ENCODE measurements at places on chromosomes 1 and 21.

GRCh38 chr1:221331273-221332183 lies 410.4 kb downstream of the DUSP10 start:
- no peak for DNase-seq

GRCh38 chr1:167617153-167618147 lies 12.6 kb upstream of the RCSD1 start:
- DNase-seq: no peak

GRCh38 chr1:194829492-194829891 lies 1643.1 kb upstream of the B3GALT2 start:
- no peak for DNase-seq

GRCh38 chr1:185849014-185849413 lies 114.8 kb downstream of the HMCN1 start:
- no peak for DNase-seq

- DNase-seq: no peak
Observed at GRCh38 chr1:14061722-14062121, 361.7 kb downstream of the PRDM2 start.

DNA sequence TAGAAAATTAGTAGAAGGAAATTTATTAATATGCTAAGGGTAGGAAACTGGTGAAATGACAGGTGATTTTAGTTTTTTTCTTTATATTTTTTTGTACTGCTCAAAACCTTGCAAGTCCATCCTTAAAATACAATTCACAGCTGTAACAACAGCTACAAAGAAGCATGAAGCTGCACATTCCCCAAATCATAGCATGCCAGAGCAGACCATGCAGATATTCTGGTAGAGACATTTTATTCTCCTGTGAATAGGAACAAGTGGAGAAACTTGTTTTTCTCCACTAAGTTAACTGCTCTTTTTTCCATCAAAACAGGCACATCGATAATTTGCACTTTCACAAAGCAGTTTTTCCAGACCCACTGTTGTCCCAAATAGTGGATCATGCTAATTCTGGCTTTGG lies 1125.7 kb downstream of the BRINP3 start:
- no peak for DNase-seq

DNA sequence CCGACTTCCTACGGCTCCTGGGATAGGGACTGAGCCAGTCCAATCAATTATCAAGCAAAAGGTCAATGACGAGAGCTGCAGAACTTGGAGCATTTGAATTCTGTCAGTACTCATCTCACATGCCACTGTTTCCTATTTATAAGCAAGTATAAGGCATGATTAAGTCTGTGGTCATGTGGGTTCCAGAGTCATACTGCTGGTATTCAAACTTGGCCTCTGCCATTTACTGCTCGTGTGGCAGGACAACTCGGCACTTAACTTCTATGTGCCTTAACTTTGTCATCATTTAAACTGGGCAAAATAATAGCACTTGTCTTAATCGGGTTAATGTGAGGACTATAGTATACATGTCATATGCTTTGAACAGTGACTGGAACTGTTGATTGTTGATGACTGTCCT lies 44.9 kb upstream of the TNFSF18 start:
- no peak for DNase-seq

DNA sequence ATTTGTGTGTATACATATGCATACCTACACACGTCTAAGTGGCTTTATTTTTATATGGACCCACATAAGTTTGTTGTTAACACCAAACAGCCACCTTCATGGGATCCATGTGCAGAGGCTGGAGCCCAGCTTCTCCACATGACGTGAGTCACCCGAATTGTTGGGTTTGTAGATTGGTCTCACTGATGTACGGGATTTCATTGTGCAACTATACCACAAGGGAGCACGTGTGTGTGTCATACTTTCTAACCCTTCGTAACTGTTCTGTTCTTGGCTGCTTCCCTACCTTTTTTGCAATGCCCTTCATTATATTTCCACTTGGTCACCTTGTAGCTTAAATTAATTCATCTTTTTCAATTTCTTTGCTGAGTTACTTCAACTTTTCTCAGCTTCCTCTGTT lies 21.0 kb downstream of the SPRTN start:
- no peak for DNase-seq

- no peak for DNase-seq
Observed at GRCh38 chr1:44033041-44033575, 1.8 kb upstream of the SLC6A9 start.

GRCh38 chr1:235027862-235028250 lies 100.8 kb downstream of the TOMM20 start:
- no peak for DNase-seq

GRCh38 chr1:172398970-172399755 lies 21.3 kb upstream of the C1orf105 start:
- no peak for DNase-seq

- DNase-seq: no peak
Observed at GRCh38 chr1:204390751-204391466, 20.7 kb downstream of the PPP1R15B start.

- no peak for DNase-seq
Observed at GRCh38 chr1:3308053-3308452, 146.4 kb upstream of the ARHGEF16 start.

- DNase-seq: no peak
Observed at GRCh38 chr1:36419569-36419968, 21.9 kb upstream of the LSM10 start.

DNA sequence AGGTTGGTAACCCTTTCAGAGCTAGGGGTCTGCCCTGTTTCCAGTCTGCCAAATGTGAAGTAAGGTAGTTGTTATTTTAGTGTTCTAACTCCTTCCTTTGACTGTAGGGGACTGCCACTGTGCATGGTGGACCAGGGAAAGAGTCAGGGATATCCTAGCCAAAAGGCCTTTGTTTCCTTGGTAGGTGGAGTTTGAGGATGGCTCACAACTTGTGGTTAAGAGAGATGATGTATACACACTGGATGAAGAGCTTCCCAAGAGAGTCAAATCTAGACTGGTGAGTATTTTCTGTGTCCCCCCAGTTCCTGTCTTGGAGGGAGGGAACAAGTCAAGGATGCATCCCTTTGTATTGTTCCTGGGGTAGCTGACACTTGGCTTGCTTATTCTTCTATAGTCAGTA lies 3.5 kb upstream of the ST3GAL3 start:
- no peak for DNase-seq

DNA sequence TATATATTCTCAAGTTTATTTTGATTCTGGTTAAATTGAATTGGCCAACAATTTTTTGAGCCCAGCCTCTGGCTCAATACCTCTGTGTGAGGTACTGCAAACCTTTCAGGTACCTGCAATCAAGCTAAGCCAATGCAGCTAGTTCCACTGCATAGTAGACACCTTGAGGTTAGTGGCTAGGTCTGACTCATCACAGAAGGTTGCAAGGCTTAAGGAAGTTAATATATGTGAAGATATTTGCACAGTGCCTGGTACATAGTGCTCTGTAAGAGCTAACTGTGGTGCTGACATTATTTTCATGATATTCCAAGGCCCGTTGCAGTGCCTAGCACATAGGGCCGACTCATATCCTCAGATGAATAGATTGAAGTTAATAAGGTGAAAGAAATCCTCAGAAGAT lies 330.5 kb upstream of the KAZN start:
- no peak for DNase-seq

DNA sequence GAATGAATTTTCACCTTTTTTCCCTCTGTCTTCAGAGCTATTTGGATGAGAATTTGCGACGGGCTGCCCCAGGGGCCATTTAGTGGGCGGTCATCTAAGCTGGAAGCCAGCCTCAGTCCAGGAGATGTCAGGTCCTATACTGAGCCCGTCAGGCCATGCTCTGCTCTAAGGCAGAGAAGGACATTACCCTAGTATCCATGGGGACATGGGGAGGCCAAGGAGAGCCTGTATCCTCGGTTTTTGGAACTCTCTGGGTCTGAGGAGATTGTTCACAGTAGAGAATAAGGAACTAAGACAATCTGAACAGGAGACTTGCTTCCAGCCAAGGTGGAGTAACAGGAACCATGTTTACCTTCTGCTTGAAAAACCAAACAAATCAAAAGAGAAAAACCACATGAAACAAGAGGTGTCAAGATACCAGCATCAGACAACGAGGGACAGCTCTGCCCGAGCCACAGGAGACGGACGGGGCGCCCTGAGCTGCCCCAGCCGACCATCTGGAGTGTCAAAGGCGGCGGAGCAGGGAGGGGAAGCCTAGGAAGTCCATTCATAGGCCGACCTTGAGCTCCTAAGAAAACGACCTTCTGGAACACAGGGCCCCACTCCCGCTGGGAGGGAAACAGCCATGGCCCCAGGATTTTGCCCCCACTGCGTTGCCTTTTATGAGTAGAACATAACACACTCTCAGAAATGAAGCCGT lies 20.0 kb upstream of the ADARB1 start:
- DNase-seq: no peak

DNA sequence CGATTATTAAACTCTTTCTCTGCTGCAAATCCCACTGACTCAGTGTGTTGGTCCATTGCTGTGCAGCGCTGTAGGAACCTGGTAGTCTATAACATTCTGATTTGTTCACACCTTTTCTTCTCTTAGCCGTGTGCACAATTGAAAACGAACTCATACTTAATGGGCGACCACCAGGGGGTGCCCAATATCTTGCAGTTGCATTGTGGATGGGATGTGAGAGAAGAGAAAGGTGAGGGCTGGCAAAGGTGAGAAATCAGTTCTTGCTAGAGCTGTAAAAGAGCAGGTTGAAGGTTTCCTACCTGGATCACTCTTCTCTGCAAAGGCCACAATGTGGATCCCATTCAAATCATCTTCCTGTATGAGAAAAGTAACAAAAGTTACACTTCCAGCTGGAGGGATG lies 51.0 kb downstream of the CASQ2 start:
- no peak for DNase-seq

DNA sequence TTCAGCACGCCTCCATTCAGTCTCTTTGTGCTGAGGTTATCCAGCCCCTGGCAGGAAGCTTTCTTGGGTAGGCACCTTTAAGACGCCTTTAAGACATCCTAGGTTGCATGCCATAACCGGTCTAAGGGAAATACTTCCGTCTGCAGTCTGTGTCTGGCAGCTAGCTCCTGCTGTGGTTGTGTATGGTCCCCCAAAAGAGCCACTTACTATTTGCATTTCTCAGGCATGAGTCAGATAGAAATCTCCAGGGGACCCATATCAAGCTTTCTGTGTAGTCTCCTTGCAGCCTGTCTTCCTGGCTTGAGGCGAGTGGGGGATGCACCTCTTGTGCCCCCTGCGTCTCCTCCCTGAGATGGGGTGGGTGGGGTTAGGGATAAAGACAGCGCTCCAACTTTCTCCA lies 10.0 kb upstream of the RYR2 start:
- no peak for DNase-seq

DNA sequence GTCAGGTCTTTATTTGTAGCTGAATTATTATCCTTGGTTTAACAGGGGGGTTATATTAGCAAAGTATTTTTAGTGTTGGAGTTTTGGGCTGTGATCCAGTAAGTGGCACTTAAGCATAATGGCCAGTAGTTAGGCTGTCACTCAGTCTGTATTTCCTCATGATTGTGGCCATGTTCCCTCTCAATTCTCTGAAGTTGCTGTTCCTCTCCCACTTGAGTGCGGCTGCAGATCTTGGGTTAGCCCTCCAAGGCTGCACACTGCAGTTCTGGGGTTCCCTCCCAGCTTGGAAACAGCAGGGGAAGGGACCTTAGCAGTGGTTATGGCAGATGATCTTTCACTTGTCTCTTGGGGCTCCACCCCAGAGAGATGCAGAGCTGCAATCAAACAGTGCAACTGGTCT lies 23.2 kb upstream of the DENND1B start:
- no peak for DNase-seq

DNA sequence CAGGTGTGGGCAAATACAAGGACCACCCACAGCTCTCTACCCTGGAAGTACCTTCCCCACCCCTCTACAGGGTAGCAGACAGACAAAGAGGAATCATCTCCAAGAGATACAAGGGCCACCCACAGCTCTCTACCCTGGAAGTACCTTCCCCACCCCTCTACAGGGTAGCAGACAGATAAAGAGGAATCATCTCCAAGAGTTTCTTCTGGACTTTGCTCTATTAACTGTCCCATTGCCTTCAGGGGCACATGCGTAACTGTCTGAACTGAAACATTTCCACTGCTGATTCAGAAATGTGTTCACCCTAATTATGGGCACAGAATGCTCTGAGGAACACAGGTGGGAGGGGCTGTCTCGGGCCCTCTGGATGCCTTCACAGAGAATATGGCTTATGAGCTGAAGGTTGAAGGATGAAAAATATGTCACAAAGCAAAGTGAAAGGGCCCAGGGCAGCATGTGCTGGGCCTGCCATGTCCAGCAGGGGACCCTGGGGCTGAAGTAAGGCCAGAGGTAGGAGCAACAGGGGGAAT lies 43.9 kb downstream of the ZNF281 start:
- DNase-seq: no peak

DNA sequence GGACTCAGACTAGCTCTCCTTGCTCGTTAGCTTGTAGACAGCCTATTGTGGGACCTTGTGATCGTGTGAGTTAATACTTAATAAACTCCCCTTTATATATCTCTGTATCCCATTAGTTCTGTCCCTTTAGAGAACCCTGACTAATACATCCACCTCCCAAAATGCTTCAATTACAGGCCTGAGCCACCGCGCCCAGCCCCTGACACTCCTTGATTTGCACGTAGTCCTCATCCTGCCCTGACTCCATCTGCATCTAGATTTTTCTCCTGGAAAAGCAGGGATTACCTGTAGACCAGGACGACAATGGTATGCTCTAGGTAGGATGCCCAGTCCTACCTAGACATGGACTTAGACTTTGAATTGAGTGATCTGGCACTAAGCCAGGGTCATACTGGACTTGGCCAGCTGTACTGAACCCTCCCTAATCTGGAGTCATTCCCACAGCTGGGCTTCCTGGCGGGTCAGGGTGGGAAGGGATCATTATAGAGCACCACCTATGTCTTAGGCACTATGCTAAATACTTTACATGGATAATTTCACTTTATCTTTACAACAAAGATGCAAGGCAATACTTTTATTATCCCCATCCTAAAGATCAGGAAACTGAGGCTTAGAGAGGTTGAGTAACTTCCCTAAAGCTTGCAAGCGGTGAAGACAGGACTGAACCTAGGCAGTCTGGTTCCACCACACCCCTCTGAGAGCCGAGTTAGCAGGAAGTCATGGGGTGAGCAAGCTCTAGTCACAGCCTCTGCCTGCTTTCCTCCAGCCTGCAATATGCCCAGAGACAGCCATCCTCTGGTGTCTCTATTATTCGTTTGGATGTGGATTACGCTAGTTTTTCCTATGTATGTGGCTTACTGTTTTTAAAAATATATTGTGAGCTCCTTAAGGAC lies 89.4 kb downstream of the DTL start:
- DNase-seq: no peak

GRCh38 chr1:159122005-159122621 lies 45.5 kb upstream of the AIM2 start:
- no peak for DNase-seq

DNA sequence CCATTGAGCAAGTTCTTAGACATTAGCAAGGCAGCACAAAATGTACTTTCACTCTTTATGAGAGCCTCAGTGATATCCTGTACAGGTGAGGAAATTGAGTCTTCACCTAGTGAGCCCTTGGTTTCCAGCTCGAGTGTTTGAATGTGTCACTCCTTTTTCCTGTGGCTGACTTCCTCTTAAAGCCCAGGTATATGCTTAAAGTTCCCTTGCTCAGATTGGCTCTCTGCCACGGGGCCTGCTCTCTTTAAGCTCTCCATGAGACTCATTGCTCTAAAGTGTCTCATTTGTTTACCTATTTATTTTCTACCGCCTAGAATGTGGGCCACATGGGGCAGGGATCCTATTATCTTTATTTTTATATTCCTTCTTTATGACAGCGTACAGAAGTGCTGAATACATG lies 324.9 kb downstream of the SIPA1L2 start:
- DNase-seq: no peak

GRCh38 chr1:116577759-116578314 lies 7.0 kb upstream of the CD58 start:
- no peak for DNase-seq
